ENCODE measurements at places on chromosomes 3 and 15. TPM values are rescaled to one million over a fixed set of nuclear protein-coding genes. Genes with fewer than 3 reads are reported as not detected.

The CTXN2 gene
- not detected for total RNA-seq

The CSK gene
- 32.7 TPM for total RNA-seq

GRCh38 chr3:24773798-24774197 lies 279.1 kb upstream of the THRB start:
- no peak for DNase-seq

DNA sequence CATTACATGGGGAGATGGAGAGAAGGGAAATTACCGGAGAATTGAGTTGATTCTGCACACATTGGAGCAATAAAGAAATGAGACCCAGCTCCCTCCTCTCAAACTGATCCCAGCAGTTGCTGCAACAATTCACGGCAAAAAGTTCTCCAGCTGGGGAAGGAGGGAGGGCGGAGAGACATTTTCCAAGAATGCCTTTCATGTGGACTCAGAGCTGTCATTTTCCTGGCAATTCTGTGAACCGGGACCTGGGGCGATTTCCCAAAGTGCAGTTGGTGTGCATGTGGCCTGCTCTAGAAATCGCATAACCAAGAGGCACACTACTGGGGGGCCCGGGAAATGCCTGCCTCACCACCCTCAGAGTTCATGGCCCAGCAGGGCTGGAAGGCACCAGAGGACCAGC lies 48.7 kb upstream of the IREB2 start:
- no peak for DNase-seq

GRCh38 chr3:149969940-149970715 lies 567 bp downstream of the PFN2 start:
- DNase-seq, result peak; percentile 78

DNA sequence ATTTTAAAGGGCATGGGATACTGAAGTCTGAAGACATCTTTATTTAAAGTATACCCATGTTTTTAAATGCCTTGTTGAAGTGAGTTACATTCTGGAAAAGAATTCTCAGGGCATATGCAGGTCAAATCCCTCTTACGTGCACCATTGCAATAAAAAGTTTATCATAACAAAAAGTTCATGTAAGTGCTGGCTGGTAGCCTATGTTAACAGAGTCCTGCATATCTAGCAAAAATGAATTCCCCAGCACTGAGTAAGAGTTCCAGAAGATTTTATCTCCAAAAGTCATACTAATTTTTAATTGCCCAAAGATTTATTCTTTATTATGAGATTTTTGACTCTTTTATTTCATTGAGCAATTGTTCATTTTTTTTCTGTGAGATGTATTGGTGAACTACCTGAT lies 104.7 kb upstream of the ROBO1 start:
- DNase-seq, result no peak

DNA sequence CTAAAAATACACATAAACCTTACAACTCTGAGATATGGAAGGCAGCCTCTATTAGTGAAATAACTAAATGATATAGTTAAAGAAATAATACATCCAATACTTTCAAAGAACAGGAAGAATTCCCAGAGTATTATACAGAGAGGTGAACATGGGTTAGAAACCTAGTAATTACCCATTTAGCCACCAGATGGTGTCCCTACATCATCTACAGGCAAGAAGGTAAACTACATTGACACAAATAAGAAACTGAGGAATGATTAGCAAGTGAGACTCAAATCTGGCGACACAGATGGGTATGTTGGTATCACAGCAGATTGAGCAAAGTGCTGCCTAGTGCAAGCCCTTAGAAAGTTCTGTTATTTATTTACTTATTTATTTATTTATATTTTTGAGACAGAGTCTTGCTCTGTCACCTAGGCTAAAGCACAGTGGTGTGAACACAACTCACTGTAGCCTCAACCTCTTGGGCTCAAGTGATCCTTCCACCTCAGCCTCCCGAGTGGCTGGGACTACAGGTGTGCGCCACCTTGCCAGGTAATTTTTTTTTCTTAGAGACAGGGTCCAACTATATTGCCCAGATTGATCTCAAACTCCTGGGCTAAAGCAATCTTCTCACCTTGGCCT lies 28.2 kb downstream of the NEK4 start:
- DNase-seq, result no peak

DNA sequence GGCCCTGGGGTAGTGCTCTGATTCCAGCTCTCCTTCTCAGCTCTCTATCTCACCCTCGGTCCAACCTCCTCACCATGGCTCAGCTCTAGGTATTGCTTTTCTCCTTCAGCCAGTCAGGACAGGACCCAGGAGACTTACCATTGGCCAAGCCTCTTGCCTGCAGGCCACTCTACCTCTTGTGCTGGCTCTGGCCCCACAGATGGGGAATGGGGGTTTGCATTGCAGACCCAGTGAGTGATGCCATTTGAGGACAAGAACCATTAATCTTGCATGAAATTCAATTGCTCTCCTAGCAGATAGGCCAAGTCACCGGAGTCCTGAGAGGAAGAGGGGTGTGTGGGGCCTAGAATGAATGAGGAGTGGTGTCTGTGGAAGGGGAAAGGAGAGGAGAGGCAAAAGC lies 6.1 kb upstream of the RPP25 start:
- no peak for DNase-seq

The DUOXA2 gene
- total RNA-seq, result not detected

GRCh38 chr3:68664276-68664675 lies 268.1 kb downstream of the TAFA4 start:
- DNase-seq, result no peak

The AHSG gene
- 763 TPM for total RNA-seq

- DNase-seq, result no peak
Measured at GRCh38 chr3:56742887-56743286, 58.9 kb downstream of the ARHGEF3 start.

GRCh38 chr15:28185148-28185895 lies 86.2 kb upstream of the OCA2 start:
- no peak for DNase-seq

- DNase-seq, result no peak
Measured at GRCh38 chr3:123568875-123569274, 16.0 kb downstream of the HACD2 start.

DNA sequence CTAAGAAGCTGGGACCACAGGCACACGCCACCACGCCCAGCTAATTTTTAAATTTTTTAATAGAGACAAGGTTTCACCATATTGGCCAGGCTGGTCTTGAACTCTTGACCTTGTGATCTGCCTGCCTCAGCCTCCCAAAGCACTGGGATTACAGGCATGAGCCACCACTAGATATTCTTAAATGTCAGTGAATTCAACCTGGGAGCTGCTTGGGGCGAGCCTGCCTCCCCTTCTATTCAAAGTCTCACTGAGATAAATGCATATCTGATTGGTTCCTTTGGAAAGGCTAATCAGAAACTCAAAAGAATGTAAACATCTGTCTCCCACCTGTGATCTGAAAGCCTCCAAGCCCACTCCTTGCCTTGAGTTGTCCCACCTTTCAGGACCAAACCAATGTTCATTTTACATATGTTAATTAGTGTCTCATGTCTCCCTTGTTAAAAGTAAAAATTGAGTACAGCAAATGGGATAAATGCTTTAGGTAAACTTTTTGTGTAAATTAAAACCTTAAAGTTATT lies 15.0 kb downstream of the CYP11A1 start:
- no peak for DNase-seq

DNA sequence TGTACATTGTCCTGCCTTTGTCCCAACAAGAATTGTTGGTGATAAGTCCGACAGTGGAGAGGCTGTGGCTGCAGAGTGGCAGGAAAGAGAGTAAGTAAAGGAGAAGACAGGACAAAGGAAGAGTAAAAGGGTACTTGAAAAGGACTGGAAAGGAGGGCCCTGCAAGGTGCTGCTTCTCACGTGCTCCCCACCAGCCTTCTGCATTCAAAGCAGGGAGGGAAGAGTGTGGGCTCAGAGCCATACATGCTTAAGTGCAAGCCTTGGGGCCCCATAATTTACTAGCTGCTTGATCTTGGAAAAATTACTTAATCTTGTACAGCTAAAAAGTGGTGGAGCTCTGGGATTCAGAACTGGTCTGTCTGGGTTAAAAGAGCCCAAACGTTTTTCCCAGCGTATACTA lies 29.9 kb downstream of the MME start:
- DNase-seq, result no peak

The CCR1 gene
- total RNA-seq, result 2.3 TPM

GRCh38 chr15:80060356-80061006 lies 1.0 kb downstream of the ZFAND6 start:
- peak; percentile 55 for DNase-seq

- no peak for DNase-seq
Measured at GRCh38 chr3:123503203-123503602, 54.3 kb upstream of the ADCY5 start.

GRCh38 chr3:51163051-51163450 lies 222.0 kb upstream of the MANF start:
- no peak for DNase-seq

GRCh38 chr3:138331143-138331894 lies 1.7 kb upstream of the NME9 start:
- DNase-seq, result no peak

DNA sequence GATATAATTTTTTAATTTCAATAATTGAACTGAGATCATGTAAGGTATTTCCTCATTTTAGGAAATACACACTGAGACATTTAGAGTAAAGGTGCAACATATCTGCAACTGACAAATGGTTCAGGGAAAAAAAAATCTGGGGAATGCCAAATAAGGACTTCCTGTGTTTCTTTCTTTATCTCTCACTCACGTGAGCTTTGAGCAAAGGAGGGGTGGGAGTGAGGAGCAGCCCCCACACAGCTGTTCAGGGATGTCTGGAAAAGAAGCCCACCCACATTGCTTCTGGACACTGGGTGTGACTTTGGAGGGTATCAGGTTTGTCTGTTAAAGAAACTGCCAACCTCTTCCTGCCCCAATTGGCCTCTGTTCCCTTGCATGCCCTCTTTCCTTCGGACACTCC lies 5.6 kb upstream of the TP63 start:
- no peak for DNase-seq

The CFAP20DC gene
- total RNA-seq, result 1.2 TPM

DNA sequence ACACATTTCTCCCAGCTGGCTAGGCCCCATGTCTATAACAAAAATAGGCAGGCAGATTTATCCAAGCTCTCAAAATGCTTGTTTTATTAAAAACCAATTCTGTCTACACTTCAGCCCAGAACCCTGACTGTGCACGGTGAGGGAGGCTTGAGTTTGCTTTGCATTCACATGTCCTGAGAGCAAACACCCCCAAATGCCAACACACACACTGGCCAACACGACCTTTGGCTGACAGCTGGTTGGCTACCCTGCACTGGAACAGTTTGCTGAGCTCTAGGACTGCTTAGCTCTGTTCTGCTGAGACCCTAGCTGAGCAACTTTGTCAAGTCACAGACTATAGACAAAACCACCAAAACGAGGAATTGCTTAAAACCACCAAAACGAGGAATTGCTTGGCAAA lies 3.6 kb downstream of the STIMATE start:
- peak; percentile 89 for DNase-seq

- peak; percentile 92 for DNase-seq
Measured at GRCh38 chr15:30038667-30039523, 43.9 kb upstream of the GOLGA8J start.

DNA sequence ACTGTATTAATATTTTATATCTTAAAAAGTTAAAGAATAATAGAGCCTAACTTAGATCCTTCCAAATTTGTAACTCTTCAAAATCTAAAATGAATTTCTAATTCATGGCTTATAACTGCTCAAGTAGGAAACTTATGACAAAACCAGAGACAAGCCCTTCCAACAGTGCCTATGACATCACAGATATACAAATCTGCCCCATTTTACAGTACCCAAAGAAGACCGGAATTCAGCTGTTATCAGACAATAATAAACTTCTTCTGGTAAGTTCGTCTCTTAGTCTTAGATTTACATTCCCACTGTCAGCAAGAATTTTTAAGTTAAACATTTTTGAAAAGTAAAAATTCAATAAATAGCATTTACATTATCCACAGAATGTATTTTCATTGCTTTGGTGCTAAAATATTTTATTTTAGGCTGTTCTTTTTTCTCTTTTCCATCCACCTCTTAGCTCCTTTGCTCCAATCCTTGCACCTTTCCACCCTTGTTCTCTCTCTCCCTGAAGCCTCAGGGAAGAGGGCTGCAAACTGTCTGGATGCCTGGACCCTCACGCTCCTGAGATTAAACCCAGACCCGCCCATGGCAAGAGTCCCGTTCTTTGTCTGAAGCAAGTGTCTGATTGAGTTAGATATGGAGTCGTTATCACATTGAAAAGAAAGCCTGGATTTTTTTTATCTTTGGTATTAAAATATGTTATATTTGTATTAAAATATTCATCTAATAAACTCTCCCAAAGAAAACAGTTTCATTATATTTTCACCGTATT lies 312.7 kb downstream of the ZBTB20 start:
- DNase-seq, result no peak

The RBP2 gene
- not detected for total RNA-seq

- DNase-seq, result no peak
Measured at GRCh38 chr15:52787123-52787503, 3.0 kb downstream of the ONECUT1 start.

- DNase-seq, result peak; percentile 35
Measured at GRCh38 chr15:68419301-68420175, 12.4 kb downstream of the ITGA11 start.

- DNase-seq, result no peak
Measured at GRCh38 chr3:124791639-124792151, 61.4 kb downstream of the UMPS start.

The CPNE9 gene
- not detected for total RNA-seq

- DNase-seq, result no peak
Measured at GRCh38 chr3:129404610-129405009, 23.8 kb downstream of the EFCAB12 start.

DNA sequence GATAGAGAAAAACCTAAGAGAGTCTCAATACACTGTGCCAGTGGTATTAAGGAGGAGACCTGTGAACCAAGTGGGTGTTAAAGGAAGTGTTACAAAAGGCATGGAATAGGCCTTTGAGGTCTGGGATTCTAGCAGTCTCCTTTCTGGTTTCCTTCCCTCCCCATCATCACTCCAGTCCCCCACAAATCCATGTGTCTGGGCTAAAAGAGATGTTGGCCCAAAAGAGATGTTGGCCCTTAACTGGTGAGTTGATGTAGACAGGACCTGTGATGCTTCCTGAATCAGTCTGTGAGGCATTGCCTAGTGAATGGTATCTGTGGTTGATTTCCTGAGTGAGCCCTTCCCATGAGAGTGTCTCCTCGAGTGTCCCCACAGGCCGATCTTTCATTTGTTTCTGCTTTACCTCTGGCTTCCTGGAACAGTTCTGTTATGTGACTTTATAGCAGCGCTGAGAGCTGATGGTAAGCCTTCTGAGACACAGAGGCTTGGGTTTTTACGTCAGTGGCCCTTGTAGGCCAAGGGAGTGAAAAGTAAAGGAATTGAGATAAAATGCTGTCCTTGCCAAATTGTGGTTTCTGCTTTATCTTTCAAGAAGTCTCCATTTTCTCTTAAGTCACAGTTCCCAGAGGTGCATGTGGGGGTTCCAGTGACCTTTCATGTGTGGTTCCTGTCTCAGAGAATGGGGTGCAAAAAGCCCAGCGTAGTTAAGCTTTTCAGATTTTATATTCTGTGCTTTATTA lies 87.8 kb downstream of the KLHL25 start:
- DNase-seq, result no peak

Data from left lobe of liver (tissue), 2 donors.